ENCODE measurements at places on chromosomes 2 and 18.

- peak; percentile 28 for DNase-seq
Observed at GRCh38 chr18:57352761-57353136, 392 bp downstream of the ST8SIA3 start.

DNA sequence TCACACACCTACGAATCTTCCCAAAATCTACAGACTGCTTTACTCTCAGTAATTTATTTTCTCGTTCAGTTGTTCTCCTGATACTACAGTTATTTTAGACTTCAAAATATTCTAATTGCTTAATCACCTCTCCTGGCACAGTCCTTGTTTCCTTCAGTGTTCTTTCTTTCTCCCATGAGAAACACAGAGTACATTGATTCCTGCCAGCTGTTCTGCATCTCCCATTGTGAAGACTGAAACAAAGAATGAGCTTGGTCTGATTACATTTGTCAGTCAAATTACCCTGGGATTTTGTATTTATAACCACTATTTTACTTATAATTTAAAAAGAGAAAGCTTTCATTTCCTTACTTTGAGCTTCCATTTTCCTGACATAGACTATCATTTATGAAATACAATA is 63.9 kb upstream of the TANK start:
- DNase-seq = peak; percentile 62

- DNase-seq = no peak
Observed at GRCh38 chr18:32668956-32669355, 103.9 kb downstream of the KLHL14 start.

GRCh38 chr2:117269574-117269973 is 544.9 kb upstream of the DDX18 start:
- no peak for DNase-seq

DNA sequence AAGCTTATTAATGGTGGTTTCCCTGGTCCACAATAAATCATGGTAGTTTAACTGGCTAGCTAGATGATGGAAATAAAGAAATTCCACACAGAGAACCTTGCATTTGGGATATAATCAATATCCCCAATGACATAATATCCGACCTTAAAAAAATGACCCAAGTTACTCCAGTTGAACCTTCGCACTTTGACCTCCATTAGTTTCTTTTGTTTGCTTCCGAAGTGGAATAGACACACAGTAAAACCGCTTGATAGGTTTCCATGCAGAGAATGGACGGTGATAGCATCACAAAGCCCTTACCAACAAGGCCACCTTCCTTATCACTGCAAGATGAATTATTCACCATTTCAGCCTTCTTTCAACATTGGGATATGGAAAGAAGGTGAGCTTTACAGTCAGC is 1966.1 kb upstream of the CELF4 start:
- no peak for DNase-seq

DNA sequence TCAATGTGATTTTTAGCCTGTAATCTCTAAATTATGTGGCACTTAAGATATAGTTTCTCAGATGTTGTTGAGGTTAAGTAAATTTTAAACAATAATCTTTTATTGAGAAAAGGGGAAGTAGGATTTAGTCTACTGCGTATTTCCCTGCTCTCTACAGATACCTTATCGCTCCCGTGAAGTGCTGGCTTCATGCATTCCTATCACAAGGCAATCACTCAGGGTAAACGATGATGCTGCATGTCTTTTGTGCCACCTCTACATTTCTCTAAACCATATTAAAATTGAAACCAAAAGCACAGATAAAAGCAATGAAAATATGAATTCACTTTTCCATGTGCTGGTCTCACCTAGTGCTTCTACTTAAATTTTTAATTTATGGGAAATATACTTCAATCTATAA is 14.4 kb upstream of the RPE start:
- DNase-seq = no peak

DNA sequence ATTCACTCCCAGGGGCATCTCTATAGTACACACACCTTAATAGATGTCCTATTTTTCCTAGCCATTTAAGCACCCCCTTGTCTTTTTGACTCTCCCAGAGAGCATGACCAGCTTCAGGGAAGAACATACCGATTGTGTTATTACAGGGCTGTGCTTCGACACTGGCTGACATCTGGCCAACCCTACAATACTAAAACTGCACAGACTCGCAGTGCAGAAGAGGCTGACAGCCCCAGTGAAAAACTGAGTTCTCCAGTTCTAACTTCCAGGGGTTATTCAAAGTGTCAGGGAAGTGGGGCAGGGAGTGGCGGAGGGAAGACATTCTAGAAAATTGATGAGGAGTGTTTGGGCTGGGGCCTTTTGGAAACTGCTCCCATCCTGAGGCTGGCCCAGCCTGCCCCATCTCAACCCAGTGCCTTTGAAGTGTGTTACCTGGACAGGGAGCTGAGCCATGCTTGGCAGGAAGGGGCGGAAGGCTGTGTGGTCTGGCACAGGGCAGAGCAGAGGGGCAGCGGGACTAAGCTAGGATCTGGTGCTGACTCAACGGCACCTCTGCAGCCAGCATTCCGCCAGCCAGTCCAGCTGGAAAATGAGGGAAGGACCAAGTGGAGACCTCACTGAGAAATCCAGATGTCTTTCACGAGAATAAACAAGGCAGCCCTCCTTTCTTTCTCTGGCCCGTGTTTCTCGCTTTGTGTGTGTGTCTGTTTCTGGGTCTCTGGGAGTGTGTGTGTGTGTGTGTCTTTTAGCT is 15.4 kb upstream of the IGFBP5 start:
- no peak for DNase-seq

DNA sequence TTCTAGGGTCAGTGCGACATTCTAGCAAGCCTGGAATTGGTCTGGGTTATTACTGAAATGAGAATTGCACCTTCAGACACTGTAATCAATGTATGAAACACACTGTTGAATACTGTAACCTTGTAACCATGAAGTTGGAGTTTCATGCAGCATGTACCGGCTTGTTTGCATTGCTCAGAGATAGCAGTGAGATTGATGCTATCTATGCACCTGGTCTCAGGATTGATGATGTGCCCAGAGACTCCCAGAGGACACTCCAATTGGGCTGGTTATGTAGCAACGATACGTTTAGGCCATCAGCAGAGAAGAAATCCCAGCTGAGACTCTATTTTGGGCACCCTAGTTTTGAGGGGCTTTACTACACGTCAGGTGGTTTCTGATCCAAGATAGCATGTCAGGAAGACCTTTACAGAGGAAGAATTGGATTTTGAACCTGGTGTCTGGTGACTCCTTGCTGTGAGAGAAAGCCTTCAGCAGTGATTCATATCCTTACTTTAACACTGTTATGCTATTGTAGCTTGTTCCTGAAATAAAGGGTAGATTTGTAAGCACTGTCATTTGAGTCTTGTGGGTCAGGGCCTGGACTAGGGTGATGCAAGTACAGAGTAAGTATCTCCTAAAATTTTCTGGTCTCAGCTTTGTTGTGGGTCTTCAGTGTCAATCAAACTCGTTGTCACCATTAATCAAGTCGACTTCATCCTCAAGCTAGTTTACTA is 305.1 kb upstream of the GULP1 start:
- DNase-seq = no peak

GRCh38 chr2:109406301-109406700 is 207.5 kb downstream of the SEPTIN10 start:
- DNase-seq = no peak

DNA sequence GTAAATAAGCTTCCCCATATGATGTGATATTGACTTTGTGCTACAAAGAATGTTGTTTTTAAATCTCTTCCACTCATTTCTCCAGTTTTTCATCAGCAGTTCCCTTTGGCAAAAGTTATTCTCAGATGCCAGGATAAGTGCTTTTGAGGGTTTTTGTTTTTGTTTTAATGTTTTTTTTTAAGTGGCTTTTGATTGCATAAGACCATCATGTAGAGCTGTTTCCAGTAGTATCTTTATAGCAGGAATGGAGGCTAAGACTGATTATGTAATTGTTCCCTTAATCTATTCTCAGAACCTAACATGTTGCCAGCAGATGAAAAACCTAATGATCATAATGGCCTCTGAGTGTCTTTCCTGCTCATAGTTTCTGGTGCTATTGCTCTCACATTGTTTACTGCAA is 77.9 kb downstream of the CABLES1 start:
- no peak for DNase-seq

DNA sequence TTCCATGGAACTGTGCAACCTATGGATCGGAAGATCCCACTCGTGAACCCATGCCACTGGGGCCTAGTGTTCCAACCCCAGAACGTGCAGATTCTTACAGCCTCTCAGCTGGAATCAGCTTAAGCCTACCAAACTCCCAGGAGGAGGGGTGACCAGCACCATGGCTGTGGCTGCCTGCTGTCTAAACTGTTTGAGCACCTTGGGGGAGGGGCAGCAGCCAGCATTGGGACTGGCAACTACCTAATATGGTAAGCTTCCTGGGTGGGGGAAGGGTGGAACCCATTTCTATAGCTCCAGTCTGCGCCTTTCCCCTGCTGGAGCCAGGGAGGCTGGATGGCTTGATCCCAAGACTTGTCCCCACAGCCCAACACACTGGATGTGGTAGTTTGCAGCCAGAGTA is 10.7 kb upstream of the POLE4 start:
- no peak for DNase-seq

- no peak for DNase-seq
Observed at GRCh38 chr2:36356990-36357846, 1.6 kb downstream of the CRIM1 start.

GRCh38 chr2:157191186-157191585 is 66.3 kb upstream of the GALNT5 start:
- DNase-seq = no peak

GRCh38 chr2:134668821-134669220 is 50.0 kb downstream of the TMEM163 start:
- DNase-seq = no peak

GRCh38 chr2:120831086-120831485 is 95.4 kb downstream of the GLI2 start:
- no peak for DNase-seq

- no peak for DNase-seq
Observed at GRCh38 chr18:63083555-63083954, 236.0 kb downstream of the BCL2 start.

DNA sequence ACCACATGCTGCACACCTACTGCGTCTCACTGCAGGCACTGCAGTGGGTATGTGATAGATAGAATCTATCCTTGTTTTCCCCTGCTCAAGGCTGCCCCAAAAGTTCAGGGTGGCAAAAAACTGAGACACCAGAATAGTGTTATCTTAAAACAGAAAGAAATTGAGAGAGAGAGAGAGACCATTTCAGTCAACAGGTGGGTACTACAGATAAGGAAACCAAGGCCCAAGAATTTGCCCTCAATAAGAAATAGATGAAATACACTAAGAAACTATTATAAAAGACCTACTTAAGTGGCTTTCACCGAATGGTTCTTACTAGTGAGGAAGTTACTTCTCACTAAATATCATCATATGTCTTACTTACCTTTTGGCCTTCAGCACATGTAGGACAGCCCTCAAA is 27.9 kb downstream of the EPG5 start:
- DNase-seq = no peak

DNA sequence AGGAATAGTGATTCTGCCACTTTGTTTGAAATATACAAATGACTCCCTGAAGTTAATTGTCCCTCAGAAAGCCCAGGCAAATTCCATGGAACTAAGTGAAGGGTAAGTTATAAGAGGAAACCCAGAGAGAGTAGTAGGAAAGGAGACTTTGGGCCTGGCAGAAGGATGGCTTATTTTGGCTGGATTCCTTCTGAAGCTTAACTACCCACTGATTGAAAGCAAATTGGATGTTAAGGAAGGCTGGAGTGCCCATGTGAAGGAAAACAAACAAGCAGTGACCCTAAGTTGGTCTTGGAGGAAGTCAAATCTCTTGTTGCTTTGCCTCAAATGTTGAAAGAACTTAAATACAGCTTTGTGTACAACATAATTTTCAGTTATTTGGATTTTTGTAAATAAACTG is 1106.4 kb upstream of the ZEB2 start:
- DNase-seq = no peak

- DNase-seq = peak; percentile 44
Observed at GRCh38 chr2:175251425-175252041, 70.0 kb upstream of the ATP5MC3 start.

DNA sequence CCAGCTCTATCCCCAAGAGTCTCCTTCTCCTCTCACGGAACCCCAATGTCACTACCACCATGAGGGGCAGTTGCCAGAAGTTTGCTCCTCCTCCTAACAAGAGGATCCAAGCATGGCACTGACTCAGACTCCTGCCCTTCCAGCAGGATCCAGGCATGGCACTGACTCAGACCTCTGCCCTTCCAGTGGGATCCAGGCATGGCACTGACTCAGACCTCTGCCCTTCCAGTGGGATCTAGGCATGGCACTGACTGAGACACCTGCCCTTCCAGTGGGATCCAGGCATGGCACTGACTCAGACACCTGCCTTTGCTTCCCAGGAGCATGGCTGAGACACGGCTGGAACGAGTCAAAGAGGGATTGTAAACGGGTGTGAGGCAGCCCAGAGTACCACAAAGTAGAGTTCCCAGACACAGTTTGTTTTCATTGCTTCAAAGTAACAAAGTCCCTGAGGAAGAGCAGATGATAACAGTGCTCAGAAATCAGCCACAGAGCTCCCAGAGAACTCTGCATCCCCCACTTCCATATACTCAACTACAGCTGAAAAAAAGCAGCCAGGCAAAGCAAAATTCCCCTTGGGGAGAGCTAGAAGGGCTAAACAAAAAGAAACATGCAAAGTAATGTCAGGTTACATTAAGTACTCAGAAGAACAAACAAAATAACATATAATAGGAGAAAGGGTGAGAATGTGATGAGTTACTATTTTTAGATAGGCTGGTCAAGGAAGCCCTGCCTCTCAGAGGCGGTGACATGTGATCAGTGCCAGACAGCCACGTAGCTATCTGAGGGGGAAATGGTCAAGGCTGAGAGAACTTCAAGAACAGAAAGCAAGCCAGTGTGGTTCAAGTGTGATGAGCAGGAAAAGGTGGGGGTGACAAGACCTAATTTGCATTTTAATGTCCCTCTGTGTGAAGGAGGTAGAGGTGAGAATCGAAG is 3.0 kb downstream of the BUB1 start:
- no peak for DNase-seq

DNA sequence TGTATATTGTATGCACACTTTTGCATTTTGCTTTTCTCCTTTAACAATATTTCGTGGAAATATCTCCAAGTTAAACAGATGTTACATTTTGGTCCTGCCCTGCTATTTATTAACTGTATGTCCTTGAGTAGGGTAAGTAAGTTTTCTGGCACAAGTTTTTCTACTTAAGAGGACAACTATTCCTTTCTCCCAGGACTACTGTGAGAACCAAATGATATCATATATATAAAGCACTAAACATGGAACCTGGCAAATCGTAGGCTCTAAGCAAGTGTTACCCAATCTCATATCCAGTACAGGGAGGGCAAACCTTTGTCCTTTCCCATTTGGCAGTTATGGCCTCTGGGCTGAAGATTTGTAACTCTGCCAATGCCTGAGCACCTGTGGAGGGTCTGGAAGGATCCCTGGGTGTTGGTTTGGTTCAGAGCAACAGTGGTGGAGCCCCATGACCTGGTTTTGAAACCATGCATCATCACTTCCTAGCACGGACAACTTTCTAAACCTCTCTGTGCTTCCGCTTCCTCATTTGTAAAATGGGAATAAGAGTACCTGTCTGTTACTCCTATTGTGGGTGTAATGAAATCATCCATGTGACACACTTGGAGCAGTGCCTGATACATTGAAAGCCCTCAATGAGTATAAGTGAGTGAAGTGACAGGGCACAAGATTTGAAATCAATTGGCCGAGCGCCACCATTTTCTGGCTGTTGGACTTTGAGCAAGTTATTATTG is 28.3 kb upstream of the ICOS start:
- no peak for DNase-seq

All from NCI-H1436 (cell line).